ENCODE measurements at places on chromosomes 3 and 15.

DNA sequence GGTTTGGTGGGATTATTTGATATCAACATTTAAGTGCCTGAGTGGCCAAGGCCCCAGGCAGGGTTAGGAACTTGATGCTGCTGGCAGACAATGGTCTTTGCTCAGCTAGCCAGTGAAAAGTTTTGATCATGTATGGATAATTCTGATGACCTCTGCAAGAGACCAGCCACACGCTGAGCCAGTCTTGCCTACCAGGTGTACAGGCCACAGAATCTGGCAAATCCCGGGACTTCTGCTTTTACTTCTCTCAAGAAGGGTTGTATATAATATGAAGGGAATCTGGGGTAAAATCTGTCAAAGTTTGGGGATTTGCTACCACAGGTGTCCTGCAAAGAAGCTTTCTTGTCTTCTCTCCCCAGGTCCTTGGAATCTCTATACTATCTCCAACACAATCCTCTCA, 331.4 kb upstream of the GOLIM4 start:
- no peak for DNase-seq

DNA sequence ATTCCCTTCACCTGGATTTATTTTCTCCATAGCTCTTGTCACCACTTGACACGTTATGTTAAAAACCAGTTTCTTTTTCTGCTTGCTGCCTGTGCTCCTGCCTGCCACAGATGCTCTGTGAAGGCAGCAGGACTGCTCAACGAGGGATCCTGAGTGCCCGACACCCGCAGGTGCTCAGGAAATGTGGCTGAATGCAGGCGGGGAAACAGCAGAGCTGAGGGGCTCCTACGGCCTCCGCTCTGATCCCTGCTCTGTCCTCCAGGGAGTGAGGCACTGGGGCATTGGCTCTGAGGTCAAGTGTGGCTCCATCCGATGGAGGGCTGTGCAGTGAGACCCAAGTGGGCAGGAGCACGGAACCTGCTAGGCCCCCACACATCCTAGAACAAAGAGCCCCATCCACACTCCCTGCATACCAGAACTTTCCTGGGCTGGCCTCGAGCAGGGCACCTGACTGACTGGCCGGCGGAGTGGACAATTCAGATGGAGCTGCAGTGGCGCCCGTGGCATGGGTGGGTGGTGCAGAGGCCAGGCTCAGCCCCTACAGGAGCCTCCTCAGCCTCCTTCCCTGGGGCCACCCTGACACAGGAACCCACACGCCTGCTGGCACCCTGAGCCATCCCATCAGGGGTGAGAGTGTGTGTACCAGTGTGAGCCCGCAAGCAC, 27.9 kb downstream of the IQSEC1 start:
- DNase-seq, result no peak

DNA sequence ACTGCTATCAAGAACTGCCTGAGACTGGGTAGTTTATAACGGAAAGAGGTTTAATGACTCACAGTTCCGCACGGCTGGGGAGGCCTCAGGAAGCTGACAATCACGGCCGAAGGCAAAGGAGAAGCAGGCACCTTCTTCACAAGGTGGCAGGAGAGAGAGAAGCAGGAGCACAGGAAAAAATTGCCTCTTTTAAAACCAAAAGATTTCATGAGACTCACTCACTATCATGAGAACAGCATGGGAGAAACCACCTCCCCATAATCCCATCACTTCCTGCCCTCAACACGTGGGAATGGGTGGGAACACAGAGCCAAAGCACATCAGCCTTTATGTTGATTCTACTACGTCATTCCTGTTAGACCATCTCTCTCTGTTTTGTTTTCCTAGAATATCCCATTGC, 650.9 kb upstream of the SEMA6D start:
- DNase-seq, result no peak

GRCh38 chr3:37435572-37435971, 261.2 kb upstream of the LRRFIP2 start:
- no peak for DNase-seq

- DNase-seq, result no peak
These were observed 156.0 kb downstream of the XXYLT1 start for GRCh38 chr3:195114786-195115599.

GRCh38 chr3:4153771-4154170, 149.4 kb upstream of the SETMAR start:
- no peak for DNase-seq
